ENCODE measurements at places on chromosomes 4 and X. TPM values are rescaled to one million over a fixed set of nuclear protein-coding genes. Genes with fewer than 3 reads are reported as not detected.

- peak; percentile 3 for DNase-seq
Observed at GRCh38 chrX:39427492-39427891, 626.2 kb downstream of the MID1IP1 start.

- no peak for DNase-seq
Observed at GRCh38 chr4:10667701-10668326, 16.8 kb downstream of the CLNK start.

- DNase-seq, result no peak
Observed at GRCh38 chr4:97142410-97142809, 1000.9 kb downstream of the STPG2 start.

DNA sequence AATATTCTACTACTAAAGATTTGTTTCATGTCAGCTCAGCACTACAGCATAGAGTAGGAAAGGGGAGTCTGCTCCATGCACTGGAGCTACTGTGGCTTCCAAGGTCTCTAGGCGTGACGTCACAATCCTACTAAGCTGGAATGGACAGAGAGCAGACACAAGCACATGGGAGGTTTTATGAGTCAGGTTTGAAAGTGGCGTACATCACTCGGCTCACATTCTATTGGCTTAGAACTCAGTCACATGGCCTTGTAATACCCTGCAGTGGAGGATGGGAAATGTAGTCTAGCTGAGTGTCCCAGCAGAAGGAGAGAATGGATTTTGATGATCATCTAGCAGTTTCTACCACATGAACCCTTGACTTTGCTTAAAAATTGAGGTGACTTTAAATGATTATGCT lies 624.8 kb upstream of the ATOH1 start:
- DNase-seq, result peak; percentile 0

The CT45A8 gene
- total RNA-seq, result not detected

DNA sequence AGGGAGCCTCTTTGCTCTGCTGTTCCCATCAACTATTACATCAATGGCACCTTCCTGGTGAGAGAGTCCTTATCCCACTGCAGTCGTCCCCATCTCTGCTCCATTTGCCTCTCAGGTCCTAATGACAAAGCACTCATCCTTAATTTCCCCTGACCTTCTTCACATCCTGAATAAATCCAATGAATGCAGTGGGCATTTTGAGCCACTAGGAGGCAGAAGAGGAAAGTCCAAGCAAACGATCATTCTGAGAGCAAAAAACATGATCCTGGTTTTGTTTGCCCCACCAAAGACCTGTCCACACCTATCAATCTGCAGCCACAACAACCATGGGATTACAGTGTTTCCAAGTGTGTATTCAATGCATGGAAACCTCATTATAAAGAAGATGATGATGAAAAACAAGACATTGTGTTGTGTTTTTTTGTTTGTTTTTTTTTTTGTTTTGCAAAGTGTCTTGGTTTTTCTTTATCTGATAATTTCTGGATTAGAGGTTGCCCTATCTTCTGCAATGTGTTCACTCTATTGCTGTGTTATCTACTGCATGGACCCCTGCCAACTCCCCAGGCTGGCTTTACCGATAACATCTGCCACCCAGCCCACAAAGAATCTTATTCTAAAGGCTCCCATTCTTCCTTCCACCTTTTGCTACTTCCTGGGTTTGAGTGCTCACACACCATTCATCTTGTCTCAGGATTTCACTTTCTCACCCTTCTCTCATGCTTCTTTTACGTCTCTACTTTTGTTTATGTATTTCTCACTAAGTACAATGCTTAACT lies 207.2 kb downstream of the NLGN4X start:
- DNase-seq, result peak; percentile 0

Data from LHCN-M2 (cell line).